Fibroblast of skin of back (primary cell): ENCODE measurements at places on chromosomes 12 and 14.

GRCh38 chr14:34536951-34537676 is 2.4 kb downstream of the EAPP start:
- peak; percentile 68 for DNase-seq

DNA sequence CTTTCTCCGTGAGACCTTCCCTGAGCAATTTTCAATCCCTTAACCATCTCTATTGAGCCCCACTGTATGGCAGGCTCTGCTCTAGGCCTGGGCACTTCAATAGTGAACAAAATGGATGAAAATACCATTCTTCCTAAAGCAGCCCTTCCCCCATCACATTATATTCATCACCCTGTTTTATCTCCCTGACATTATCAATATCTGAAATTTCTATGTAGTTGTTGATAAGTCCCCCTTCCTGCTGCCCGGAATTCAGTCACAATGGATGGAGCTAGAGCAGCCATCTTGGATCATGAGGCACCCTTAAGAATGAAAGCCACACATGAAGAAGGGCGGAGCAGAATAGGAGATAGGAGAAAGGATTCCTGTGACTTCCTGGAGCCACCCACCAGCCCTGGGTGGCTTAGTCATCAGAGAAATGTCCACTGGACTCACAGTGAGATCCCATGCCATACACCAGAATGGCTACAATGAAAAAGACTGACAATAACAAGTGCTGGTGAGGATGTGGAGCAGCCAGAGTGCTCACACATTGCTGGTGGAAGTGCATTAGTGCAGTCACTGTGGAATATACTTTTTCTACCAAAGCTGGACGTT is 33.9 kb downstream of the SCARB1 start:
- peak; percentile 47 for DNase-seq

DNA sequence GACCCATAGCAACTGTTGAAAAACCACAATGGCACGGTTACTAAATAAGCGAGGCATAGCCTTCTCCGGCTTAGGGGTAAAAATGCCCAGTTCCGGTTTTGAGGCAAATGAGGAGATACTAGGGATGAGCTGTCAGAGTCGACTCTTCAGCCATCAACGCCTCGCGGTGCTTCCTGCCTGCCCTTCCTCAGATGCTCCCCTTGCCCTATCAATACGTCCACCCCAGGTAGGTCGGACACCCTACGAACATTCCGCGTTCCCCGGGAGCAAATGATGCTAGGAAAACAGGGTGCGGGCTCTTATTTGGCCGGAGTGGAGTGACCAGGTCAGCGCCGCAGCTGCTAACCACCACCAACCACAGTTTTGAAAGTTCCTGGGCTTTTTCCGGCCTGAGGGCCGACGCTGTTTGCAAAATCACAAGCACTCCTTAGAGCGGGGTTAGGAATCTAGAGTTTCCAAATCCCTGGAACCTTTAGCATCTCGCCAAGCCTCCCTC is 1.2 kb downstream of the SRSF9 start:
- DNase-seq = peak; percentile 31

DNA sequence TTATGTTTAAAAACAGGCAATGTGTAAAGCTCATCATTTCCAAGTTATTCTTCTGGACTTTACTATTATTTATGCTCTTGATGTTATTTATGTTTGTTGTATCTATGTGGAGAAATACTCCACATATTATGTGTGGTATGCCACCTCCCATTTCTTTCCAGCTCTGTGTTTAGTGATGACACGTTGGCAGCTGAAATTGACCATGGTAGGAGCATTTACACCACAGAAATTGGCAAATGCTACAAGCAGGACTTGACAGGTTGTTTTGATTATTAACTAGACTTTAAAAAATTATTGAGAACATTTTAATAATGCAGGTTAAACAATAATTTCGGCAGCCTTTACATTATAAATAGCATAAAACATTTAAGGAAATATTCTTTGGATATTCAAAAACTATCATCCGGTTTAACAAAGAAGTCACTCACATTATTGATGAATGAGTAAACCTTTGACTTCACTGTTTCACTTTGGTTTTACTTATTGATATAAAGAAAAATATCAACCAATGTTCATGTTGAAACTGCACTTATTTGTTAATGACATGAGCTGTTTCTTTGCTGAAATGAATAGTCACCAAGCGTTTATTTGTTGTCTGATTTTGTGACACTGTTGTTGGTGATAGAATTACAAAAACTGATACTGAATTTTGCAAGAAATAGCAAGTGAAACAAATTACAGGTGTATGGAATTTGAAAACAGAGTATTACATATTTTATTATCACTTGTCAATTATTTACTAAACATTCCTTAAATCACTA is 76.8 kb downstream of the HMGA2 start:
- no peak for DNase-seq

DNA sequence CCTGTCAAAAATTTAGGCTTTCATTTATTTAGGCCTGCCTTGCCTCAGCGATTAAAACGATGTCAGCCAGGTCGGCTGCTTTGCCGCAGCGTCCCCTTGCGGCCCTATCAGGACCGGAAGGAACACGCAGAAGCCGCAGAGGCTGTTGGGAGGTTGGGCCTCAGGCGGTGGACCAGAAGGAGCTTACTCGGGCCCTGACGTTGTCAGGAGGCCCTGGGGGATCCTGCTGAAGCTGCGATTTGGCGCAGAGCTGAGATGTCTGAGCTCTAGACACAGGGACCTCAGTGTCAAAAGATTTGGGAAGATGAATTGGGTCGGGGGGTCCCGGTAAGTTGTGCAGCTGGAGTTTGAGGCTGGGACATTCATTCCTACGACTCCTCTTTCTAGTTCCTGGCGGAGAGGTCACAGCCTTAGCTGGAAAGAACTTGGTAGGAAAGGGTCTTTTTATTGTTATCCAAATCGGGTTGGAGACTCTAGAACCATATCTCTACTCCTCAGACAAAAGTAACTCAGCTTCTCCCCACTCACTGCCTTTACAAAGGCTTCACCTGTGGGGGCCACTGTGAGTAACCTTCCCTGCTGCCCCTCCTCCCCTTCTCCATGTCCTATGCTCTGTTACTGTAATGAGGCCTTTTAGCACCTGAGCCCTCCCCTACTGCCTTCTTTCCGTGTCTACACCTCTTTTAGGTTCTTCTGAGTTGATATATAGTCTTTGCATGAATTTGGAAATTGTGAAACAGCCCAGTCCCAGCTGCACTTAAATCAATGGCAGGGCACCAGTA is 6.6 kb upstream of the ABCD2 start:
- no peak for DNase-seq

DNA sequence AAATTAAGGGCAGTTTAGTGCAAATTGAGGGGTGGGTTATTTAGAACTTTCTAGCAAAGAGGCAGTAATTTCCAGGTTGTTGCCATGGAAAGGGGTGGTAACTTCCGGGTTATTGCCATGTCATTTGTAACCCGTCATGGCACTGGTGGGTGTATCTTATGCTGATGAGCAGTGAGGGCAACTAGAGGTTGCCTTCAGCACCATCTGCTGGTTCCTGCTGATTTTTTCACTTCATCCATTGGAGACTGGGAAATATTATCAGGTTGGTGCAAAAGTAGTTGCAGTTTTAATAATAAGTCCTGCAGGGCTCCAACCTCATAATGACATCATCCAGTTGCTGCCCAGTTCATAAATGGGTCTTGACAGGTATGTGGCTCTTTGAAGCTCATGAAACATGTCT is 24.4 kb upstream of the SERPINA4 start:
- peak; percentile 21 for DNase-seq

- DNase-seq = no peak
These were observed 239.9 kb downstream of the TMTC2 start for GRCh38 chr12:82926630-82927029.

- no peak for DNase-seq
These were observed 39.4 kb downstream of the USP15 start for GRCh38 chr12:62299617-62300016.

- peak; percentile 67 for DNase-seq
These were observed 13.4 kb downstream of the TNFAIP2 start for GRCh38 chr14:103136388-103137271.

DNA sequence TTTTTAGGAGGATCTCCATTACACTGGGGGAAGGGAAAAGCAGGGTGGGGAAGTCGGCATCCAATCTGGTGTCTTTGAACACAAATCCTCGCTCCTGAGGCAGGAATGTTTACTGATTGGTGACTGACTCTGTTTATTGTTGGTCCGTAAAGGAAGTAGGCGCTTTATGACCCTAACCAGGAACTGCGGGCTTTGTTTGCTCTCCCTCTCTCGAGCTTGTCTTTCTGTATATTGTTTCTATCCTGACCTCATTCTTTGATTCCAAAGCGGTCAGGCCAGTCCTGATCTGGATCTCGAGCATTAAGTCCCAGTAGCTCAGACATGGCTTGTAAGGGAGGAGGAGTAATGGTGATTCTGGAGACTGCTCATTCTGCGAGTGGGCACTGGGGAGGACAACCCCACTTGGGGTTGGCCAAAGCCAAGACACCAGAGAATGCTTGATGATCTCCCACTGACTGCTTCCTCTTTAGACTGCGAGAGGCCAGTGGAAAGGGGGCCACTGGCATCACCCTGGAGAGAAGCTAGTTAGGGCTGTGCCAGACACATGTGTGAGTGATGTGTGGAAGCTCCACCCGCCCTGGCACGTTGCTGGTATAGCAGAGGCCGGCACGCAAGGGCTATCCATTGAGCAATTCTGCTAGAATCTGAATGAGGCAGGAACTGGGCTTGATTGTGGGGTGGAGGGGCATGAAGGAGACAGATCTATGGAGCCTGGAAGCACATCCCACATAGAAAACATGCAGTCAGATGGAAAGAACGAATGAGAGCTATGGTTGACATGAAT is 194.6 kb downstream of the PAX9 start:
- no peak for DNase-seq

- DNase-seq = no peak
These were observed 708.5 kb downstream of the C12orf50 start for GRCh38 chr12:87320724-87321123.

DNA sequence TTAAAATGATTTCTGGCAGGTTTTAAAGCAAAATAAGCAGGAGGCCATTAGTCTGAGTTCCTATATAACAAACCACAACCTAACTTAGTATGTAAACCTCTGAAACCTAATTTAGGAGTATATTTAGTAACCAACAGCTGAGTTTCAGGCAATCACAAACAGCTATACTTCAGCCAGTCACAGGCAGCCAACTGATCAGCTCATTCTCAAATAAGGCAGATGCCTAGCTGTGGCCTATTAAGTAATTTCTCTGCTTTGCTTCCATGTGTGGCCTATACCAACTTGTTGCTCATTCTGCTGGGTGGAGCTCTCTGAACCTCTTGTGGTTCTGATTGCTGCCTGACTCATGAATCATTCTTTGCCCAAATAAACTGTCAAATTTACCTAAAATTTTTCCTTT is 408.9 kb upstream of the FBXO33 start:
- DNase-seq = peak; percentile 12

DNA sequence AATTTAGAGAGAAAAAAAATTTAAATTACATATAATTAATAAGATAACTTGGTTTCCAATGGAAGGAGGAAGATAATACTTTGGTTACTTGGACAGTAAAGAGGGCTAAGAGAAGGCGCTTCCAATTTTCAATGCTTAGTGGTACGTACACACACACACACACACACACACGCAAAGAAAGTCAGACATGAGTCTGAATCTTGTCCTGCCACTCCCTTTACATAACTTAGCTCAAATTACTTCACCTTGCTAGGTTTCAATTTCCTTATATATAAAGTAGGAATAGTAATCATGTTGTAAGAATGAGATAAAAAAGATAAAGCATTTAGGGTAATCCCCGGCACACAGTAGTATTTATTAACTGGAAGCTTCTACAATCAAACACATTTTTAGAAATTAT is 39.7 kb upstream of the VCPKMT start:
- no peak for DNase-seq

GRCh38 chr12:111330800-111331752 is 37.8 kb downstream of the PHETA1 start:
- DNase-seq = peak; percentile 58

GRCh38 chr12:14874882-14875281 is 10.8 kb downstream of the MGP start:
- DNase-seq = no peak

GRCh38 chr14:101400830-101401229 is 160.5 kb upstream of the DIO3 start:
- DNase-seq = peak; percentile 63

- no peak for DNase-seq
These were observed 55.6 kb upstream of the MYBPC1 start for GRCh38 chr12:101539148-101539547.

GRCh38 chr14:74518221-74518620 is 24.7 kb downstream of the ISCA2 start:
- DNase-seq = no peak

GRCh38 chr12:118098911-118099671 is 4.7 kb downstream of the VSIG10 start:
- DNase-seq = no peak

- no peak for DNase-seq
These were observed 47.4 kb downstream of the CHST11 start for GRCh38 chr12:104504146-104504545.

- DNase-seq = no peak
These were observed at the start of gene CD163 for GRCh38 chr12:7503686-7504415. Gene CD163, minus strand, starts transcription at chr12:7503777. Its CDS starts 87 bp downstream, at chr12:7503690.
